ENCODE measurements at places on chromosomes 5 and 9.

GRCh38 chr5:97276474-97277120 is 93.5 kb upstream of the RIOK2 start:
- no peak for DNase-seq

DNA sequence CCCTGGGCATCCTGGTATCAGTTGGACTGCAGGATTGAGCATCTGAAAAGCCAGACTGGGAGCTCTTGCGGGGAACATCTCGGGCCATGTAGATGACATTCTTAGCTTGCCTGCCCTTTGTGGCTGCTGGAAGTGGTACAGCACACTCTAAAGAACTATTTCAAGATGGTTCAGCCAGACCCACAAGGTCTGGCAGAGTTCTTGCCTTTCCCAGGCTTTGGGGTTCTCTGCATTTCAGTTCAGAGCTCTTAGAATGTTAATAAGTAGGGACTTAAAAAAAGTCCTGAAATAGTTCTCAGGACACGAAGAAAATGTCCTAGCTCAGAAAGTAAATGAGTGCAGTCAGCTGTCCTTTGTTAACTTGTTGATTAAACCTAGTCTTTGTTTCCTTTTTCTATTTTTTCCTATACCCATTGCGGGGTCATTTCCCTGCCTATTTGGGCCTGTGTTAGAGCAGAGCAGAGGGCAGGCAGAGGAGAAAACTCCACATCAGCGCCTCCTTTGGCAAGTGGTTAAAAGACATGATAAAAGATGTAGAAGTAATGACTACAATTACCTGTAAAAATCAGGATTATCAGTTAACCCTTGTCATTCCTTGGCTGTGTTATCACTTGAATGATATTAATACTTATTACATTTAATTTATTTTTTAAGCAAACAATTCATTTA is 291.5 kb downstream of the ZSWIM6 start:
- peak; percentile 10 for DNase-seq

GRCh38 chr5:124730381-124730780 is 16.1 kb downstream of the ZNF608 start:
- no peak for DNase-seq

- DNase-seq, result no peak
These were observed 258.2 kb upstream of the PIK3R1 start for GRCh38 chr5:67957374-67957773.

GRCh38 chr5:138557677-138558076 is 14.6 kb upstream of the ETF1 start:
- DNase-seq, result no peak
